ENCODE measurements at places on chromosomes 3 and 15.
A peak's percentile ranks its signal among the peaks of the same experiment; 100 is the strongest.

- peaks cover 5% of the 10 kb centered on the region for H3K36me3 ChIP-seq
- no peak for DNase-seq
- H3K4me3 ChIP-seq, result no peak overlapping the region
- peaks cover 3% of the 10 kb centered on the region for H3K4me1 ChIP-seq
These were observed 298.4 kb downstream of the FOXP1 start for GRCh38 chr3:71285086-71285485.

DNA sequence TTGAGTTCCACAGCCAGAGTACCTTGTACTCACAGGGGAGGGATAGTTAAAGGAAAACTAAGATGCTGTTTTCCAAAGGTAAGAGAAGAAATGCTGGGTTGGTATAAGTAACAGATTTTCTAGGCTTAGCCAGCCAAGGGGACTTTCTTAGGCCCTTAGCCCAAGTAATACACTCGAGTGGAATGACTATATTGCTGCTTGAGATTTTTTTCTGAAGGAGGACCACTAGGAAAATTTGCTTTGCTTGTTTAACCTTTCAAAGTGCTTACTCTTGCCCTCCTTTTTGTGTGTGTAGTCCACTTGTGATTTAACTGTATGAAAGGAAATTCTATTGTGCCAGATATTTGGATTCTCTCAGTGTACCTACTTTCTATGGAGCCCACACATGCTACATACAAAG is 50.5 kb downstream of the IL5RA start:
- H3K27me3 ChIP-seq, result no peaks in the 10 kb centered on the region
- DNase-seq, result no peak
- H3K36me3 ChIP-seq, result no peaks in the 10 kb centered on the region
- no peak overlapping the region for H3K27ac ChIP-seq
- H3K4me3 ChIP-seq, result no peak overlapping the region

DNA sequence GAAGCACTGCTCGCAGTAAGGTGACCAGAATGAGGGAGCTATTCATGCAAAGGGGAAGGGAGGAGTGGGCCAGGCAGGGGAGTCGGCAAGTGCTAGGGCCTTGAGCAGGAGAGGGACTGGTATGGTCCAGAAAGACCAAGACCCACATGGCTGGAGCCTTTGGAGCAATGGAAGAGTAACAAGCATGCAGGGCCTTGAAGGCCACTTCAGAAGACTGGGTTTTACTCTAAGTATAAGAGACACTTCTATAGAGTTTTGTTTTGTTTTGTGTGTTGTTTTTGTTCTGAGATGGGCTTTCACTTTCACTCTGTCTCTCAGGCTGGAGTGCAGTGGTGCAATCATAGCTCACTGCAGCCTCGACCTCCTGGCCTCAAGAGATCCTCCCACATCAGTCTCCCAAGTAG is 42.0 kb downstream of the BFSP2 start:
- H3K4me3 ChIP-seq, result peak overlapping the region; percentile 74

DNA sequence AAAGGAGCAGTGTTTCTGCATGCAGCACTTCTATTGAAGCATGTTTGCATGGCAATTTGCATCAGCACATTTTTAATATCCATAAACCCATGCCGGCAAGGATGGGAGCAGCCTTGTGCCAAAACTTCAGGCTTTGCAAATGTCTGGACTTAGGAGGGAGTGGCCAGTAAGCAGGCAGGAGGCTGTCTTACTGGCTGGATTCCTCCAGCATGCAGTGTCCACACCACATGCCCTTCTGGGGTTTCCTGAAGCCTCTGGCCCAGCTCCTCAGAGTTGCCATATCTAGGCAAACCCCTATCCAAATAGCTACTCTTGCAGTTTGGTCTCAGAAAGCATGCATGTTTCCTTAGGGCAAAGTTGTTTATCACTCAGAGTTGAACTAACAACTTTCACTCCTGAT is 139.1 kb upstream of the MRPS22 start:
- H3K27ac ChIP-seq, result no peak overlapping the region
- no peaks in the 10 kb centered on the region for H3K36me3 ChIP-seq
- peaks cover 20% of the 10 kb centered on the region for H3K27me3 ChIP-seq
- H3K4me3 ChIP-seq, result no peak overlapping the region

GRCh38 chr3:172101107-172101506 is 61.7 kb downstream of the FNDC3B start:
- no peak for DNase-seq
- no peak overlapping the region for H3K27ac ChIP-seq
- H3K4me3 ChIP-seq, result no peak overlapping the region
- peaks cover 6% of the 10 kb centered on the region for H3K36me3 ChIP-seq
- peaks cover 8% of the 10 kb centered on the region for H3K27me3 ChIP-seq

DNA sequence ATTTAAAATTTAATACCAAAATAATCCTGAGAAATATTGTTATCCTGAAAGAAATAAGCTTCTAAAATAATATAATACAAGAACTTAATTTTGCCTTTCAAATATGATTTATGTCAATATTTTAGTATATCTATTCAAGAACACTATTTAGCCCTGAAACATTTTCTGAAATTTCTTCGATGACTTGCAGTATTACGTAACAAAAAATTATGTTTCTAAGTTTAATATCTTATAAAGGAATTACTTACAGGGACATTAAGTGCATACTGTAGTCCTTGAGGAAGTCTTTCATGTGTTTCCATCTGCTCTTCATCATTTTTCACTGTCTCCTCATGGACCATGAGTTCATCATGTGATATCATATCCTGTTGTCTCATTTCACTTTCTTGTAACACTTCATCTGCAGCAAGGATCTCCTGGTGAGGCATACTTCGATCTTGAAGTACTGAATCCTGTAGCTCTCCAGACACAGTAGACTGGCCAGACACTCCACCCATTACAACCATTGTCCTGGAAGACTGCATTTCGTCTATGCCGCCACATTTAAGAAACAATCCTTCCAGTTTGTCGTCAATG is 62.0 kb downstream of the ZNF148 start:
- H3K27me3 ChIP-seq, result no peaks in the 10 kb centered on the region
- no peak for DNase-seq
- no peak overlapping the region for H3K27ac ChIP-seq
- H3K36me3 ChIP-seq, result peaks cover 53% of the 10 kb centered on the region

- peaks cover 24% of the 10 kb centered on the region for H3K4me1 ChIP-seq
- peak overlapping the region; percentile 12 for H3K4me3 ChIP-seq
- H3K27me3 ChIP-seq, result peaks cover 26% of the 10 kb centered on the region
- peak overlapping the region; percentile 63 for H3K27ac ChIP-seq
- H3K36me3 ChIP-seq, result no peaks in the 10 kb centered on the region
These were observed 59.7 kb downstream of the RORA start for GRCh38 chr15:61169275-61169903.

- no peak for DNase-seq
- no peak overlapping the region for H3K4me3 ChIP-seq
- H3K4me1 ChIP-seq, result no peaks in the 10 kb centered on the region
- no peak overlapping the region for H3K27ac ChIP-seq
These were observed 418.1 kb downstream of the OCA2 start for GRCh38 chr15:27681038-27681437.

- H3K4me1 ChIP-seq, result no peaks in the 10 kb centered on the region
- peaks cover 4% of the 10 kb centered on the region for H3K27me3 ChIP-seq
- no peaks in the 10 kb centered on the region for H3K36me3 ChIP-seq
- DNase-seq, result no peak
- H3K4me3 ChIP-seq, result no peak overlapping the region
These were observed 22.4 kb upstream of the ALDH1A2 start for GRCh38 chr15:58087871-58088270.

- H3K4me3 ChIP-seq, result no peak overlapping the region
- H3K27ac ChIP-seq, result no peak overlapping the region
- H3K27me3 ChIP-seq, result no peaks in the 10 kb centered on the region
- H3K4me1 ChIP-seq, result peaks cover 22% of the 10 kb centered on the region
These were observed 34.4 kb downstream of the POC1A start for GRCh38 chr3:52119826-52120225.

- H3K36me3 ChIP-seq, result no peaks in the 10 kb centered on the region
- no peak overlapping the region for H3K4me3 ChIP-seq
- no peaks in the 10 kb centered on the region for H3K27me3 ChIP-seq
- H3K27ac ChIP-seq, result no peak overlapping the region
- DNase-seq, result no peak
These were observed 68.6 kb upstream of the EIF1B start for GRCh38 chr3:40240921-40241320.

DNA sequence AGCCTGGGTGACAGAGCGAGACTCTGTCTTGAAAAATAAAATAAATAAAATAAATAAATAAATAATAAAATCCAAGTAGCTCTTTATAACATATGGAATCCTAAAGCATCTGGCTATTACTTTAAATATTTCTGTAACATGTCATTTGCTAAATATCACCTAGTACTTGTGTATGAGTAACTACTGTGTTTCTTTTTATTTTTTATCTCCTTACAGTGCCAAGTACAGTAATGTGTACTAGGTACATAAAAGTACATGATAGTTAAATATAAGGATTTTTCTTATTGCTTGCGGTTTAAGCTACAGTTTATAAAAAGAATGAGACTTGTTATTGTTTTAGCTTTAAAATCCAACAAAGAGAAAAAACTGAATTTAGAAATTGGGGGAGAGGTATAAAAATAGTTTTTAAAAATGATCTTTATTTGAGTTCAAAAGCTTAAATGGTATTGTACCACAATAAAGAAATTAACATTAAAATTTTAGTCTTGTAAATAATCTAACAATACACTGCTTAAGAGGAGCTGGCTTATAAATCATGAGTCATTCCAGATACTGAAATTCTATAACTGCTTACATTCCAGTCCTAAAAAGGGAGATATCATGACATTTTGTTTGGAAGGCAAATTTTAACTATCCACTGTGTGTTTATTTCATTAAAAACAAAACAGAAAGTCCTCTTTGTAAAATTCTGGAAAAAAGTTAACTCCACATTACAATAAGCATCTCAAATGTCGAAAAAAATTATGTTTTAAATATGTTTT is 73.1 kb downstream of the FGF7 start:
- no peak overlapping the region for H3K4me3 ChIP-seq
- H3K27ac ChIP-seq, result no peak overlapping the region
- no peaks in the 10 kb centered on the region for H3K27me3 ChIP-seq

- peaks cover 4% of the 10 kb centered on the region for H3K27me3 ChIP-seq
- H3K27ac ChIP-seq, result peak overlapping the region; percentile 92
- peaks cover 42% of the 10 kb centered on the region for H3K36me3 ChIP-seq
- peaks cover 83% of the 10 kb centered on the region for H3K4me1 ChIP-seq
- peak; percentile 65 for DNase-seq
These were observed 53.6 kb upstream of the BCL6 start for GRCh38 chr3:187798531-187799530.

GRCh38 chr3:140219291-140219690 is 284.3 kb downstream of the CLSTN2 start:
- H3K4me1 ChIP-seq, result no peaks in the 10 kb centered on the region
- no peaks in the 10 kb centered on the region for H3K36me3 ChIP-seq
- no peaks in the 10 kb centered on the region for H3K27me3 ChIP-seq
- no peak for DNase-seq
- H3K4me3 ChIP-seq, result no peak overlapping the region

- no peak overlapping the region for H3K27ac ChIP-seq
- H3K4me1 ChIP-seq, result no peaks in the 10 kb centered on the region
- H3K4me3 ChIP-seq, result no peak overlapping the region
- DNase-seq, result no peak
- no peaks in the 10 kb centered on the region for H3K36me3 ChIP-seq
These were observed 79.8 kb upstream of the IGF1R start for GRCh38 chr15:98568382-98569017.

DNA sequence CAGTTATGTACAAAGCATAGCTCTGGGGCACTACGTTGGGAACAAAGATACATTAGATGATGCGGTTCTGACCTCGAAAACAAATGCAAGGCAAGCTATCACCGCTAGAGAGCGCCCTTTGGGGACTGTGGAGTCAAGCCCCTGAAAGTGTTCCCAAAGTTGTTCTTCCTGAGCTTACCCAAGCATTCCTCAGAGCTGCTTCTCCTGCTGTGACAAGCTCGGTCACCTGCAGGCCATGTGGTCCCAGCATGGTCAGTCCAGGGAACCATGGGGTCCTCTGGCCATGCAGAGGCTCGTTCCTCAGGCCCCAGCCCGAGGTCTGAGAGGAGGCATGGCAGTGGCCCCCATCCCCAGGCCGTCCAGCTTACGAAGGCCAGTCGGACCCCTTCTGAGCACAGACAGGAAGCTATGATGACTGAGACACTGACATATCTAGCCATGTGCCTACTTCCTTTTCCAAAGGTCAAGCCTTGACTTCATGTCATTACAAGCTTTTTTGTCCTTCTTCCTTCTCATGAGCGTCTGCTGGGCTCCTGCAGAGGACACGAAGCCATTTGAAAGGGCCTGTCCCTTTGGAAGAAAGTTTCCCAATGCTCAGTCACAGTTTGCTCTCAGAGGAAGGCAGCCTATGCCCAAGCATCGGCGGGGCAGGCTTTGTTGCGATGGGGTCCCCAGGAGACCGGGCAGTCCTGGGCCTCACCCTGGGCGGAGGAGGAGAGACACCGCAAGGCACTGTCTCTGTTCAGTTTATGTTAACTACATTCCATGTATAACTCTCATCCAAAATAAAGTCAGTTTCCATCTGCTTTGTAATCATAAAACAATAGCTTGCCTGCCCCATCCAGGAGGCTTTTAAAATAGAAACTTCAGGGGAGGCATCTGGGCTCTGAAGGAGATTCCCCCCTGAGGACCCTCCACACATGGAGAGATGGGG is 79.3 kb downstream of the ATP10A start:
- peak; percentile 64 for DNase-seq
- no peak overlapping the region for H3K4me3 ChIP-seq
- no peaks in the 10 kb centered on the region for H3K27me3 ChIP-seq

GRCh38 chr15:25829073-25829472 is 34.1 kb downstream of the ATP10A start:
- peaks cover 50% of the 10 kb centered on the region for H3K36me3 ChIP-seq
- peaks cover 16% of the 10 kb centered on the region for H3K4me1 ChIP-seq
- H3K4me3 ChIP-seq, result no peak overlapping the region
- H3K27ac ChIP-seq, result no peak overlapping the region
- DNase-seq, result no peak

GRCh38 chr3:179745079-179745478 is 92.2 kb downstream of the USP13 start:
- no peak overlapping the region for H3K27ac ChIP-seq
- H3K4me1 ChIP-seq, result peaks cover 3% of the 10 kb centered on the region
- no peaks in the 10 kb centered on the region for H3K27me3 ChIP-seq
- DNase-seq, result no peak

- H3K36me3 ChIP-seq, result peaks cover 9% of the 10 kb centered on the region
- H3K4me3 ChIP-seq, result peak overlapping the region; percentile 88
- H3K27ac ChIP-seq, result peak overlapping the region; percentile 88
- DNase-seq, result no peak
- H3K27me3 ChIP-seq, result no peaks in the 10 kb centered on the region
- H3K4me1 ChIP-seq, result peaks cover 30% of the 10 kb centered on the region
These were observed 874 bp downstream of the INO80 start for GRCh38 chr15:41115161-41115651.

DNA sequence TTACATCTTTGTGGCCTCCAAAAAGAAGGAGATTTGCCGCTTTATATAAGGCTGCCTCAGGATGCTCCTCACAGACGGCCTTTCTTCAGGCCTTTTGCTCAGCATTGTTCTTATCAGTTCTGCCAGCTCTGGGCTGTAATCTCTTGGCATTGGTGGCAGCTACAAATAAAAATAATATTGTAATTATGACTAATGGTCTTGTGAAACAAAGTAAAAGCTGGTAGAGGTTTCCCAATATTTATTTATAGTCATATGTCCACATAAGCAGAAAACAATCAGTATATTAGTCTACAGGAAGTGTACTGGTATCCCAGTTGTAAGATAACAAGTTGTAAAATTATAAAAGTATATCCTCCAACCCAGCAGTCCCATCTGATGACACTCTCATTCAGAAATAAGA is 7.3 kb downstream of the NEK4 start:
- H3K27ac ChIP-seq, result no peak overlapping the region
- H3K4me1 ChIP-seq, result no peaks in the 10 kb centered on the region
- H3K36me3 ChIP-seq, result peaks cover 50% of the 10 kb centered on the region
- no peaks in the 10 kb centered on the region for H3K27me3 ChIP-seq

All from activated naive CD4-positive, alpha-beta T cell treated with anti-CD3 and anti-CD28 coated beads, Interleukin-2, amount 10 ng/mL, durations not matched to agents 7 days and 5 days (primary cell).